Stimulated activated CD4-positive, alpha-beta T cell treated with anti-CD3 and anti-CD28 coated beads, Interleukin-1b, Interleukin-23, amount 100 ng/mL, for 4 hours (primary cell): ENCODE measurements at places on chromosomes 5 and 9.

DNA sequence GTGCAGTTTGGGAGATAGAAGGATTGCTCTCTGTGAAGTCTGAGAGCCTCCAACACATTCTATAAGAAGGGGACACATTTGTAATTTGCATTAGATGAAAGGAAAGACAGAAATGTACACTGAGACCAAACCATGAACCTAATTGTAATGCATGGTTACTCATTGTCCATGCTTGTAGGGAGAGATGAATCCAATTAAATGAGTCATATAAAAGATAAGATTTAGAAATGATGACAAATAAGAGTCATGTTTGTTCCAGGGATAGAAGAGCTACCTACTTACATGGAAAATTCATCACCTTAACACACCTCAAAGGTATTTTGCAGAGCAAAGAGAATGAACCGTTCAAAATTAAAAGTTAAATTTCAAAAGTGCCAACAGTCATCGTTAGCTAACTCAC, 85.1 kb downstream of the FBXL7 start:
- no peak for DNase-seq

GRCh38 chr5:132500244-132500930, 9.8 kb upstream of the IRF1 start:
- no peak for DNase-seq

DNA sequence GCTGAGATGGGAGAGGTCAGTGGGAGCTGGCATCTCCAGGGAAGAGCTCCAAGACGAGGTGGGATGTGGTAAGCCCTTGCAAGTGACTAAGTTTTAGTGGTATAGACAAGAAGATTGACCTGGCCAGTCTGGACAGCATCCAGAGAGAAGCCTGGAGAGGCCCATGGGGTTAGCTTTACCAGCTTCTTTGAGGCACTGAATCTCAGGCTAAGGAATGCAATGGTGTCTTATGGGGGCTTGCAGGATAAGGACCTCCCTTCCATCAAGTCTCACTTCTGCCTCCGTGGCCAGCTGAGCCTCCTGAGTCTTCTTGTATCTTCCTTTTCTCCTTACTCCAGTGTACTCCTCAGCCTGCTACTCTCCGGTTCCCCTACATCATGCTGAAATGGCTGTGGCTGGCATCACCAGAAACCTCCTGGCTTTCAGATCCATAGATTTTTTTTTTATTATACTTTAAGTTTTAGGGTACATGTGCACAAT, 56.5 kb upstream of the JADE2 start:
- no peak for DNase-seq

DNA sequence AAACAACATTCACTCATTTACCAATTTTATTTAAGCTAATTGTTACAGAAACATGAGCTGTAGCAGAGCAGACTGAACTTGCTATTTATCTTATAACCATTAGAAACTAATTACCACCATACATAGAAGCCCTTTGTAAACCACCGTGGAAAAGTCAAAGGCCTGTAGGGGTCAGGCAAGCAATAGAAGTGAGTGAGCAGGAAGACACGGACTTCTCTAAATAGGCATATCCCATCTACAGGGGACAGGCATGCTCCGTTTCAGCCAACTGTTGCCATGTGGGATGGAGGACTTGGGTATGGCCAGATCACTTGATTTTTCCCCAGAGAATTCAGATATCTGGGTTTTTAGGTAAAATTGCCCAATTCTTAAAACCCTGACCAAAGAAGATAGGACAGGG, 44.8 kb downstream of the PRRC1 start:
- no peak for DNase-seq

DNA sequence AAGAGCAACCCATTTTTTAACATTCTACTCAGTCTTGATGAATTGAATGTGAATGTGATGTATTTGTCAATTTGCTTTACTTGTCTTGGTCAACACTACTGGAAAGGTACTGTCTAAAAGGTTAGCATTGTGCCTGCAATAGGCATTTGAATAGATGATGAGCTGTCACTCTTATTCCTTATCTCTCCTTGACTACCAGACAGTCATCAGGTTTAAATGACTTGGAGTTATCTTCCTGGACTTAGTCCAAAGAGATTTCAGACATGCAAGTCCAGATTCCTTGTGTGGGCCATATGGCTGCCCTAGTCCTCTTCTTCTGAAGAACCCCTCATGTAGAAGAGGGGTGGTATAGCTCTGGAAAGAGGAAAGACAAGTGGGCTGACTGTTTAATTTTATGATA, 4.8 kb downstream of the ARHGEF28 start:
- no peak for DNase-seq

- DNase-seq: no peak
These were observed 28.0 kb downstream of the ABO start for GRCh38 chr9:133246991-133247390.

GRCh38 chr5:179680014-179680779, 637 bp downstream of the CBY3 start:
- DNase-seq: no peak

- no peak for DNase-seq
These were observed 219.5 kb upstream of the RASA1 start for GRCh38 chr5:87048156-87048555.

- DNase-seq: peak; percentile 49
These were observed 138.9 kb downstream of the RGS3 start for GRCh38 chr9:113602126-113603047.

- DNase-seq: no peak
These were observed 407.2 kb upstream of the PIK3R1 start for GRCh38 chr5:67808340-67808739.

DNA sequence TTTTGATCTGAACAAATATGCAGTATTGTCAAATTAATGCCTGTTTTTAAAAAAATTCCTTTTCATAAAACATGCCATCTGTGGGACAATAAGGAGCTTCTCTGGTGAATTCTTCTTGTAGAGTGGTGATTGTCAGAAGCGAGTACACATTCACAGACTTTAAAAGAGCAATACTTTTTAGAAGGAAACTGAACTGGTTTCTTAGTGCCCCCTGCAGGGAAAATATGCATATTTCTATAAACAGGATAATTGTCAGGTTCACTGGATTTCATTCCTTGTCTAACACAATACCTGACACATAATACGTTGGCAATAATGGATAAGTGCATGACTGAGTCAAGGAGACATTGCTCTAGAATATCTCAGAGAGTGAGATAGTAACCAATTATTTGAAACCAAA, 133.7 kb downstream of the KIF4B start:
- no peak for DNase-seq

- DNase-seq: no peak
These were observed 2.5 kb downstream of the MGAT1 start for GRCh38 chr5:180799902-180800801.

DNA sequence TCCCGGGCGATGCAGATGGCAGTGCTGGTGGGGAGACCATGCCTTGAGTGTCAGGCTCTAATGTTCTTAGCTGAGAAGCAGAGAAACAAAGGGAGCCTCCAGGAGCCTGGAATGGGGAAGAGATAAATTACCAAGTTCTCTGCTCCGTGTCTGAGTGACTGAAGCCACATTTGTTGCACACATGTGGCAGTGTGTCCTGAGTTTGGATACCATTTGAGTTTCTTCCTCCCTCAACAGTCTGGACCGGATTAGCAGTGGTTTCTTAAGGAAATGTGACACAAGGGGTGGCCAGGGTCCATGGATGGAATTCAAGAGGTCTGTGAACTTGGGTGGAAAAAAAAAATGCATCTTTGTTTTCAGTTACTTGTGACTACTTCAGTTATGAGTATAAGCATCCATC, 50.7 kb upstream of the GARNL3 start:
- no peak for DNase-seq

DNA sequence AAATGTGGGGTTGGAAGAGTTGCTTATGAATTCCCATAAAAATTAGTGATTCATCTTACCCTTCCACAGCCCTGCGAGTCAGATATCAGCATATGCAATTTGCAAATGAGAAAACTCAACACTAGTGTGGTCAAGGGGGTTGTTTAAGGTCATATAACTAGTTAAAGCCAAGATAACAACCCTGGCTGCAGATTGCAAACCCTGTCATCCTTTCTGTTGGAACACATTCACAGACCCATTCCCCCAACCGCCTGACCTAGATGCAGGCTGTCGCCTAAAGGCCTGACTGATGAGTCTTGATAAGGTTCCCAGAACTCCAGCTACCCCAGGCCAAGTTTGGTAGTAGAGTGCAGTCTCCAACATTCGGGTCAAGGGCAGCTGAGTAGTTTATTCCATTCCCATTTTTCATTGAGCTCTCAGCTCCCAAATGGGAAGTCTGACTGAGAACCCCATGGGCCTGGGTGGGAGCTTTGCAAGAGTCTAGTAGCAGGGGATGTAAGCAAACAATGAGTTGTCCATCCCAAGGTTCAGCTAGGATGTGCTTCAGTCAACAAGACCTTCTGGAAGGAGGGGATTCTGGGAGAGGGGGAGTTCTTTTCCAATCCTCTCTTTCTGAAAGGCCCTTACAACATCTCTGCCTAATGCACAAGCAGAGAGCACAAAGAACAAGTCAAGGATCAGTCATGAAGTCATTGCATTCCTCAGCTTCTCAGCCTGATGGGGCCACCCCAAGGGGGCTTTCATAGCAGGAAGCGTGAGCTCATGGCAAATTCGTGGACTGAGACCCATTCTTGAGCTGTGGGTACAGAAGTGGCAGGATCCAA, 40.3 kb downstream of the ADAM19 start:
- no peak for DNase-seq

DNA sequence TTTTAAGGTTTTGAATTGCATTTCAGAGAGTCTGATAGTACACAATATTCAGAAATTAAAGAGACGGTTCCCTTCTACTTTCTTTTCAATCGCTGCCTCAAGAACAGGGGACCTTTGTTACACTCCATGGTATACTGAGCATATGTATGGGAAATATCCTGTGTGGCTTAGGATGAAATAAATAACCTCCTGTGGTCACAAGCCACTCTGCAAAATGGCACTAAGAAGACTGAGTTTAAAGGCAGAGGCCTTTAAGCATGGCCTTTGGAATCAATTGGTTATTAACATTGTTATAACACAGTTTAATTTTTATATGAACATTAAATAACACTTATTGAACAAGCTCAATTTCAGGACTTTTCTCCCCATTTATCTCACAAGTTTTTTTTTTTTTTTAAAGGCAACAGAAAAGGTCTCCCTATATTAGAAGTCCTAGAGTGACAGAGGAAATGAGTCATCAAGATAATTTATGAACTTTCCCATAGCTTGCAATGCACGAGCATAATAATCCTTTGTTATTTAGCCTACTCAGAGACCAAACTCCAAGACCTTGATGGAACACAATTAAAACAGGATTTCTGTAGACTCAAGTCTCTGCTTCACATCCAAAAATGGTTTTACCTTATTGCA, 341.9 kb downstream of the TMEM167A start:
- no peak for DNase-seq

- no peak for DNase-seq
These were observed 15.0 kb upstream of the HSPB3 start for GRCh38 chr5:54440456-54440893.

GRCh38 chr5:143328589-143329220, 74.8 kb downstream of the NR3C1 start:
- DNase-seq: no peak

GRCh38 chr9:133691626-133692363, 46.4 kb downstream of the SARDH start:
- DNase-seq: no peak

DNA sequence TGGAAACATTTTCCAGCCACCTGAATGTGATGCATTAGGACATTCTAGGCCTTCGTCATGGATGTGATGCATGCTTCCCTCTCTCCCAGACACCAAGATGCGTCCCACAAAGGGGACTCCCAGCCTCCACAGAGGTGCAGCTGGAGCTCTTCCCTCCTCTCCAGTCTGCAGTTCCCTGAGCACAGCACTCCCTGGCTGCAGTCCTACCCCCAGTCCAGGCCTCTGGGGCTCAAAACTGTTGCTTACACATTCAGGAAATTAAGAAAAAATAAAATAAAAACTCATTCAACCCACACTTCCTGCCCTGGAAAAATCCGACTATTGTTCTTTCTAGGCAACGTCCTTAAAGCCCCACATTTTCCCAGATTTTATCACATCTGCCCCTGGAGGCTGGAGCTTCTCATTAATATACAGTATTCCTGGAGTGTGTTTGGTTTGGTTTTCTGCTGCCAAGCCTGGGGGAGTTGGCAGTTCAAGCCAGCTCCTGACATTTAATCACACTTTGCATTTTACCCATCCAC, 78.4 kb upstream of the ICE1 start:
- no peak for DNase-seq
